HepG2 (cell line): ENCODE measurements at places on chromosomes 4 and X. TPM values are rescaled to one million over a fixed set of nuclear protein-coding genes. Genes with fewer than 3 reads are reported as not detected.

DNA sequence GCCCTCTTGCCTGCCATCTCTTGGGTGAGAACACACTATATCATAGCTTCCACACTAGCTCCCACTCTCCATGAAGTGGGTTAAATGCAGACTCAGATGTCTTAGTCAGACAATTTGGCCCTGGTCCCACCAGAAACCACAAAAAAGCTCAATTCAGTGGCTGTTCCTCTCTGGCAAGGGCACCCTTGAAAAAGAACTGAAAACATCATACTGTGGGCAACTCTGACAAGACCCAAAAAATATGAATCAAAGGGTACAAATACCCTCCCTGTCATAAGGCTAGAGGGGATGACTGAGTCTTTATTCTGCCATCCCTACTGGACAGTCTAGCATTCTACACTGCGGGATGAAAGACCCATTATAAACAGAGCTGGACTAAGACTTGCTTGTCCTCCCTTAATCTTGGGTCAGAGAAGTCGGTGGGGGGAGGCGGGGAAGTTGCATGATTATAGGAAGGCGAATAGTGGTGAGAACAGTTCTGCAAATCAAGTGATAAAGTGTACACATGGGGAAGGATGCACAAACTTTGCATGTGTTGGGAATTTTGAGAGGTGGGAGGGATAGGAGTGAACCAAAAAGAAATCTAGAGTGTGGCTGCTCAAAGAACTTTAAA lies 172.1 kb downstream of the OPHN1 start:
- H3K36me3 ChIP-seq: no peaks in the 10 kb centered on the region
- no peaks in the 10 kb centered on the region for H3K27me3 ChIP-seq
- H3K4me1 ChIP-seq: no peaks in the 10 kb centered on the region
- no peak overlapping the region for H3K27ac ChIP-seq
- H3K4me3 ChIP-seq: no peak overlapping the region

DNA sequence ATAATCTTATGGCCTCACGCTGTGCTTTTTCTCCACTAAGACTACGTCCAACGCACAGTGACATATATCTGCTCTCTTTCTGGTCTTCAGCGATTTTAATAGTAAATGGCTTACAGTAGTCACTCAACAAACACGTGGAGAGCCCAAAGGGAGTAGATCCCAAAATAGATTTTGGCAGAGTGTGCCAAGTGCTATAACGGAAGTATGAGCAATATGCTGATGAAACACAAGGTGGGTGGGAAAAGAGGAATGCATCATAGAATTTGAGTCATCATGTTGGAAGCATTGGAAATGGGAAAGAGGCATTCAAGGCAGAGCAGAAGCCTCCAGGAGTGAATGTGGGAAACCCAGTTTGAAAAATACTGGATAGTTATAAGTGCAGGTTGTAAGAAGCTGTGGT lies 129.1 kb upstream of the LDB2 start:
- no peak overlapping the region for H3K27ac ChIP-seq
- no peak overlapping the region for H3K4me3 ChIP-seq
- DNase-seq: no peak
- H3K4me1 ChIP-seq: no peaks in the 10 kb centered on the region
- no peaks in the 10 kb centered on the region for H3K36me3 ChIP-seq
- no peaks in the 10 kb centered on the region for H3K27me3 ChIP-seq

GRCh38 chrX:104137496-104137895 lies 19.3 kb downstream of the SLC25A53 start:
- no peak overlapping the region for H3K27ac ChIP-seq
- no peaks in the 10 kb centered on the region for H3K27me3 ChIP-seq
- H3K4me3 ChIP-seq: no peak overlapping the region
- no peaks in the 10 kb centered on the region for H3K4me1 ChIP-seq
- DNase-seq: no peak

- no peak for DNase-seq
- no peaks in the 10 kb centered on the region for H3K27me3 ChIP-seq
- H3K4me1 ChIP-seq: peaks cover 20% of the 10 kb centered on the region
- H3K27ac ChIP-seq: no peak overlapping the region
- no peaks in the 10 kb centered on the region for H3K36me3 ChIP-seq
Measured at GRCh38 chr4:76381986-76382385, 39.0 kb downstream of the CCDC158 start.

Gene STAP1
- total RNA-seq: not detected in 2 replicates

Gene RBM41
- 15.4 and 21.0 TPM in 2 replicates for total RNA-seq
